Left ventricle myocardium superior (tissue), 1 donor: ENCODE measurements at places on chromosomes 3 and 15. TPM values are rescaled to one million over a fixed set of nuclear protein-coding genes. Genes with fewer than 3 reads are reported as not detected.

- DNase-seq, result no peak
Measured at GRCh38 chr15:26355472-26356074, 417.3 kb downstream of the GABRB3 start.

The CPEB1 gene
- total RNA-seq, result 0.72 TPM

DNA sequence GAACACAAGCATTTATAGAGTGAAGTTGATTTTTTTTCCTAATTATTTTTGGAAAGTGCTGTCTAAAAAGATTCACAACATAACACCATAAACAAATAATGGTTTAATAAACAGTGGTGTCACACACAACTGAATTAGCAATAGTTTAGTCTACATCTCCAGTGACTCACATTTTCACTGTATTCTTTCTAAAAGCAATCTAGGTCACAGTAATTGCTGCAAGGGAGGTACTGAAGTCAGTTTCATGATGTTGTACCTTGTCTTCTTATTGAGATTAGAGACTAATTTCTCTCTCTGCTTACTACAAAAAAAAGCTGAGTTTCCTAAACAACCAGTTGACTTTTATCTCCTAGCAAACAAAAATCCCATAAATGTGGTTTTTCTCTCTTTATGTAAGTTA lies 29.6 kb downstream of the PLSCR4 start:
- no peak for DNase-seq

DNA sequence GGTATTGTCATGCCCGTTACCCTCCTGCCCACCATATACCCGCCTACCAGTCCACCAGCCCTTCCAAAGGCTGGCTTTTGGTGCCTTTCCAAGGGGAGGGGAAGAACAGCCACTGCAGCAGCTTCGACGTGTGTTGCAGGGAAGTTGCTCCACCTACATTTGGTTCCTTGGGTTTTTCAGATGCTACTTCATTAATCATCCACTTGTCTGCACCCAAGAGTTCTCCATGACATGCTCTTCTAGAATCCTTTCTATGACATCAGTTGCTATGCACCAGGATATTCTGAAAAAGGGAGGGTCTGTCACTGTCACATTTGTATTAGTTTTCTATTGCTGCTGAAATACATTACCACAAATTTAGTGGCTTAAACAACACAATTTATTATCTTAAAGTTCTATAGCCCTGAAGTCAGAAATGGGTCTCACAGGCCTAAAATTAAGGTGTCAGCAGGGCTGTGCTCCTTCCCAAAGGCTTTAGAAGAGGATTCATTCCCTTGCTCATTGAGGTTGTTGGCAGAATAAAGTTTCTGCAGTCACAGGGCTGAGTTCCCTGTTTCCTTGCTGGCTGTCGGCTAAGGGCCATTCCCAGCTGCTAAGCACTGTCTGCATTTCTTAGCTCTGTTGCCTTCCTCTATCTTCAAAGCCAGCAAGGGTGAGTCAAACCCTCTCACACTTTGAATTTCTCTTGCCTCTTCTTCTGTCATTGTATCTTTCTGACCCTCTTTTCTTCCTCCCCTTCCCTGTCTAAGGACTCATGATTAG lies at the start of gene LYZL4:
Gene LYZL4 (minus strand): TSS at position 241 of the 762 bp plus-strand sequence. CDS start 3,359 bp downstream, outside the sequence.
- DNase-seq, result no peak

DNA sequence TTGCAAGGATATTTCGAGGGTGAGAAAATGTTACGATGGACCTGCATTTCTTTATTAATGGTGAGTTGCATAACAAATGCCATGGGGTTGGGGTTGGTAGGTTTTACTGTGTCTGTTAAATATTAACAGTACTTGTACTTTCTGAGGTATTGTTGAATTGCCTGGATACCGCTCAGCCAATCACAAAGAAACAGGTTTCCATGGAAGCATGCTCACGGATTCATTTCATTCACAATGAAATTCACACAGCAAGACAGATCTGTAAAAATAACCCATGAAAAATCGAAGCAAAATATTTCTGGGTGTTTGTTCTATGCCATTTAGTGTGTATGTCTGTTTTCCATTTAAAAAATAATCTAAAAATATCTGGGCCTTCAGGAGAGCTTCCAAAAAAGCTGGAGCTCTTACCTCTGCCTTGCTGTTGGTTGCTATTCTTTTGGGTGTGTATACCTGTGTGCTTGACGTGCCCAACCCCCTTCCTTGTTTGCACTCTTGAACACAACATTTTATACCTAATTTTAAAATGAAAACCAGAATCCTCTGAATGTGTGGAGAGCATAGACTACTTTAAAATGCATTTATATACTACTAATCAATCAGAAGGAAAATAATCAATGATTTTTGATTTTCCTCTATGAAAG lies 479.8 kb upstream of the TBL1XR1 start:
- DNase-seq, result no peak

DNA sequence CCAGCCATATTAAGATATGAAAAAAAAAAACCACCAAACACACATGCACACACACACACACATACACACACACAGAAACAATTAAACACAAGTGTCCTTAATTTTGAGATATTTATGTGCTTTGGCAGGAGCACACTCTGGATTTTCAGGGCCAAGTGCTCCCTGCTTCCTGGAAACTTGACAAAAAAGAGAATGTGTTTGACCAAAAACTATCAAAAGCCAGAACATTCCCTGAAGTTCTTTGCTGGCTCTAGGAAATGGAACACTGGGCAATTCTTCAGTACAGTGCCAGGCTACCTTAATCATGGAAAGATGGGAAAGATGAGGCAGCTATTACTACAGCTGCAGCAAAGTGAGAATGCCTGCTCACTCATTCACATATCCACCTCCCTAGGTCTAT lies 44.6 kb downstream of the P3H2 start:
- no peak for DNase-seq

The TNNC1 gene
- 8,945 TPM for total RNA-seq

GRCh38 chr15:78424673-78425072 lies 13.3 kb upstream of the IREB2 start:
- no peak for DNase-seq

- no peak for DNase-seq
Measured at GRCh38 chr3:44076221-44076829, 165.4 kb upstream of the TOPAZ1 start.

DNA sequence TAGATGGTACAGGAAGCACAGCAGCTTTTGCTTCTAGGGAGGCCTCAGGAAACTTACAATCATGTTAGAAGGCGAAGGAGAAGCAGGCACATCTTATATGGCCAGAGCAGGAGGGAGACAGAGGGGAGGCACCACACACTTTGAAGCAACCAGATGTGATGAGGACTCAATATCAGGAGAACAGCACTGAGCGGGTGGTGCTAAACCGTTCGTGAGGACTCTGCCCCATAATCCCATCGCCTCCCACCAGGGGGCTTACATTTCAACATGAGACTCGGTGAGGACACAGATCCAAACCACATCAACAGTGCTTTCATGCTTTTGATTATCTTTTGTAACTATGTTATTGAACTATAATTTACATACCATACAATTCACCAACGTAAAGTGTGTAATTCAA lies 7.6 kb upstream of the TMEM44 start:
- no peak for DNase-seq

The OR5H6 gene
- not detected for total RNA-seq

DNA sequence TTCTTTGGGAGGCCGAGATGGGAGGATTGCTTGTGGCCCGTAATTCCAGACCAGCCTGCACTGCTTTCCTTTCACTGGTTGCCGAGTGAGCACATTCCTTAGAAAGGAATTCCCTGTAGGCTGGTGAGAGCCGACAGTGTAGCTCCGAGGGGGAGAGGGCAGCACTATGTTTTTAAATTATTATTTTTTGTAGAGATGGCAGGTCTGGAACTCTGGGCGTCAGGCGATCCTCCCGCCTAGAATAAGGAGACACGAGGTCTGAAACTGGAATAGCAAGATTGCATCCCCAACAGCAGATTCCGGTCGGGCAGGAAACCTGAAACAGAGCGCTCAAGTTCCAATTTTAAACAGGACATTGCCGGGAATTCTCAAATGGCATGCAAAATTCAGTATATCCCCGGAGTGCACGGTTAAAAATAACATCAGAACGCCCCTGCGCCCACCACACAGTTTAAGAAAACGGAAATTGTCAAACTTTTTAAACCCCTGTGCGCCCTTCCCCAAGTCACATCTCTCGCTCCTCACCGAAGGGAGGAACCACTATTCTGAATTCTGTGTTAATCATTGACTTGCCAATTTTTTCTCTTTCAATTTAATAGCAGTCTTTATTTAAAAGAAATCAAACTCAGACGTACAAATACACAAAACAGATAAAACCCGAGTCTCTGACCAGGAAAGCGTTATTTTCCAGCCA lies 643 bp upstream of the RNU5B-1 start:
- DNase-seq, result no peak

DNA sequence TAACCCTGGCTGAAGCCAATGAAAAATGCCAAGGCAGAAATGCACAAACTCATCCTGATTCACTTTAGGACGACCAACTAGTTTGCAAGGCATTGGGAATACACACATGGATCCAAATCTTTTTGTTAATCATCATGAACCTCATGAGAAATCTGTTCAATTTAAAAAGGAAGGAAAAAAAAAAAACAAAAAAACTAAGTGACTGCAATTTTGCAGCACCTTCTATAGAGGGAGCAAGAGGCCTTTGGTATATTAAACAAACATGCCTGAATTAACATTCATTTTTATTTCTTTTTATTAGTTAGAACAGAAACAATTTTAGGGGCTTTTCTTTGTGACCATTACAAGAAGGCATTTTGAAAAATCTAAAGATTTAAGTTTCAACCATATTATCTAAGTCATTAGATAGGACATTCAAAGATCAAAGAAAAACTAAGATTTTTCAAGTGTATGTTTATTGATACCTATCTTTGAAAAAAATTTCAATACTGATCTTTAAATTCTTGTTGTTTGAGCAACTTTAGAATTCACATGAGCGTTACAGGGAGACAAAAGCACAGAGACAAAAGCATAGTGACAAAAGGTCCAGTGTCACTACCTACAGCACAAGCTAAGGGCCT lies 182.4 kb downstream of the CBLB start:
- no peak for DNase-seq
